ENCODE measurements at places on chromosomes 7 and 10.

DNA sequence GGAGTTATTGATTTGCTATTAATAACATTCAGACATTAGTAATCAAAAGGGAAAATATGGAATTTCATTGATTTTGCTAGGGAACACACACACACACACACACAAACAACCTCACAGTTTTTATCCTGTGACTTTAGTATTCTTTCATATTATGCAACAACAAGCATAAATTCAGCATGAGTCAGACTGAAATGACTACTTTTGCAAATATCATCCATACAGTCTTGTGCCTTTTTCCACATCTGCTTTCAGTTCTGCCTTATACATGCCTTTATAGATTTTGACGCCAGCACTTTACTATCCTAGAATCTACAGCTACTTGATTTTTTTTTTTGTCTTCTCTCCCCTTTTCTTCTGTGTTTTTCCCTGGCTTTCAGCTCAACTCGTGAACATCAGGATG is 975.8 kb upstream of the LRRTM3 start:
- no peak for DNase-seq

- no peak for DNase-seq
Measured at GRCh38 chr7:70836946-70837345, 295.0 kb upstream of the GALNT17 start.

- no peak for DNase-seq
Measured at GRCh38 chr7:87877366-87878040, 1.2 kb downstream of the DBF4 start.

GRCh38 chr10:3484306-3485056 is 300.5 kb downstream of the KLF6 start:
- no peak for DNase-seq

- DNase-seq: peak; percentile 38
Measured at GRCh38 chr10:75209921-75210281, 695 bp upstream of the VDAC2 start.

DNA sequence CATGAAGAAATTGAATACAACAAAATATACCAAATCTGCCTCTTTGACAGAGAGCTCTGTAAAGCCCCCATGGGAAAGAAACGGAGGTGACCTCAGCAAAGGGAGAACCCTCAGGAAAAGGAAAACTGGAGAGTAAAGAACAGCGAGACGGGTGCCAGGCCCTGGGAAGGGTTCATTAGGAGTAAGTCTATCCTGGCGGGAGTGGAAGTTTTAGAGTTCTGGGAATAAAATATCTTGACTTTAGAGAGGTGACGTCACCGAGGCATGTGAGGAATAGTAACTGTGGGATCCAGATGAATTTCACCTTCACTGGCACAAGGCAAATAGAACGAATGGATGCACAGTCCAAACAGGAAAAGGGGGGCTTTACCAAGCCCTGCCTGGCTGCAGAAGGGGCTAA is 362.8 kb upstream of the IGFBP3 start:
- DNase-seq: no peak

DNA sequence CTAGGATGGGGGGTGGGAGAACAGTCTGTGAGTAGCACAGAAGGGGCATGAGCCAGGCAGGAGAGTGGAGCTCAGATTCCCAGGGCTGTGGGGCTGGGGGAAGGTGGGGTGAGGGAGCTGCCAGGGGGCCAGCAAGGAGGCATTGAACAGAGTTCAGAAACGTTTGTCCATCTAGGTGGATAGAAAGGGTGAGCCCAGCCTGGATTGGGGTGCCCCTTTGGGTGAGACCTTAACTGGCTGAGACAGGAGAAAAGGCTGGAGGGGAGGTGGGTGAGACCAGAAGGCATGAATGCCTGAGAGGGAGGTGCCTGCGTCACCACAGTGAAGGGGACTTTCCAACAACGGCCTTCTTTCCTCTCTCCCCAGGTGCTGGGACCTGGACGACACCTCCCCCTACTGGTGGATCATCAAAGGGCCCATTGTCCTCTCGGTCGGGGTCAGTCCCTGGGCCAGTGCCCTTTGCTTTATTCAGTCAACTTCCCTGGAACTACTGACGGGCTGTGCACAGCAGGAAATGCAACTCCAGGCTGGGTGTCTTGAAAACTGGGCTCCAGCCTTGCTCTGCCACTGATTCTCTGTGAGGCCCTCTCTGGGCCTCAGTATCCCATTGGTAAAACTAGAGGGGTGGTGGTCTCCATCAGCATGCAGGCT is 11.0 kb downstream of the GHRHR start:
- DNase-seq: no peak

- DNase-seq: peak; percentile 88
Measured at GRCh38 chr7:31028417-31028992, 23.6 kb upstream of the ADCYAP1R1 start.

- DNase-seq: no peak
Measured at GRCh38 chr10:58590152-58590840, 77.6 kb downstream of the BICC1 start.

DNA sequence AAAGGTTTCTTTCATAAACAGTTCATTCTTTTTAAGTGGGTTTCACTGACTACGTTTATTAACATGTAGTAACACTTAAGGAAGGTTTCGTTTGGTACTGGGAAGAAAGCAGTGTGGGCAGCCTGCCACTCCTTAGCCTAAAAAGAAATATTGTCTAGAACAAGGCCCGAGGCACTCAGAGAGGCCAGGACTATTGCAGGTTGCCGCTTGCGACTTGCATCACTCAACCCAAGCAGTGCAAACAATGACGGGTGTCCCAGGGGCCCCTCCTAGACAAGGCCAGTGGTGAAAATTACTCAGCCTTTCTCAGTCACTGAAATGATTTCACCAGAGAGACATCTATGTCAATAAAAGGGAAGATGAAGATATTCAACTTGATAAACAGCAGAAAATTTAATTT is 243.9 kb downstream of the SNX13 start:
- DNase-seq: no peak

DNA sequence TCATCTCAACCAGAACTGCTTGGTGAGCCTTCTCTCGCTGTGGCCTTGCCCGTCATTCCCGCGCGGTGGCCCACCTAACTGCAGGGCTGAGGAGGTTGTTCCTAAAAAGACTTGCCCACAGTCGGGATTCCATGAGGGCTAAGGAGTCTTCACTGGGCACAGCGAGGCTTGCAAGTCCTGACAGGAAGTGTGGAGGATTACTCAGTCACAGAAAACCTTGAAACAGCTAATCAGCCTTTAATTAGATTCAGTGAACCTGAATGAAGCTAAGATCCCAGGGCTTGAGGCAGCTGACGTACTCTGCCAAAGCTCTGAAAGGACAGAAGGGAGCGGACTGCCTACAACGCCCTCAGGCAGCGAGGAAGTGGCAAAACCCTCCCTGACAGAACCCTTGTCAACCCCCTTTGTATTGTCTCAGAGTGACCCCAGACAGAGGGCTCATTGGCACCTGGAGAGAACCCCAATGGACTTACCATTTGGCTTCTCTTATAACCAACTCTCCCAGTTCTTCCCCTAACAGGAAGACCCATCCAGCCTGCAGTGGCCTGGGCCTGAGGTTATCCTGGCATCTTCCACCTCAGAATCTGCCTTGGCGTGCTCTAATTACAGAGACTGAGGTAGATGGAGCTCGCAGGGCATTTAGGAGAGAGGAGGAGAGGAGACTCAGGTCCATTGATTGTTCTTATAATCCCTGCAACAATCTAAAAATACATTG is 2.5 kb upstream of the LAMB4 start:
- no peak for DNase-seq

DNA sequence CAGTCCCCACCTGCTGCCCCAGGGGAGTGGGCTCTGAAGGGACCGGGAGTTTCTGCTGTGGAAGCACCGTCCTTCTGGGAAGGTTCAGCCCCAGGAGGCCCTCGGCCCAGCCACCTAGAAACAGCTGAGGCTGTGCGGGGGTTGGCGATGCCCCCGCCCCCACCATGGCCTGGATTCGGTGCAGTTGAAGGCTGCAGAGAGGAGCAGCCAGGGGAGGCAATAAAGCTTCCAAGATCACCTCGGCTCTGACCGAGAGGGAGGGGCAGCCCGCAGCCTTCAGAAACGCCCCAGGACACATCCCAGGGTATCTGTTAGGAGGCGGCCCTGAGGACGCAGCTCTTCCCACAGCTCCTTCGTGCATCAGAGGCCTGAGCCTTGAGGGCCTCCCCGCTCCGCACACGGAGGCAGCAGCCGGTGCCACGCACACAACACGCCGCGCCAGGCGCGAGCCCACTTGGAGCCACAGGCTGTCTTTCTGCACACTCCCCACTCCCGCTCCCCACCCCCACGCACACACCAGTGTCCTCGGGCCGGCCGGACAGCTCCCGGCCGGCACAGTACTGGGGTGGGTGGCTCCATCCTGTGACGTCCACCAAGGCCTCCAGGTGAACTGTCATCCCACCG is 1.6 kb downstream of the KNDC1 start:
- no peak for DNase-seq

DNA sequence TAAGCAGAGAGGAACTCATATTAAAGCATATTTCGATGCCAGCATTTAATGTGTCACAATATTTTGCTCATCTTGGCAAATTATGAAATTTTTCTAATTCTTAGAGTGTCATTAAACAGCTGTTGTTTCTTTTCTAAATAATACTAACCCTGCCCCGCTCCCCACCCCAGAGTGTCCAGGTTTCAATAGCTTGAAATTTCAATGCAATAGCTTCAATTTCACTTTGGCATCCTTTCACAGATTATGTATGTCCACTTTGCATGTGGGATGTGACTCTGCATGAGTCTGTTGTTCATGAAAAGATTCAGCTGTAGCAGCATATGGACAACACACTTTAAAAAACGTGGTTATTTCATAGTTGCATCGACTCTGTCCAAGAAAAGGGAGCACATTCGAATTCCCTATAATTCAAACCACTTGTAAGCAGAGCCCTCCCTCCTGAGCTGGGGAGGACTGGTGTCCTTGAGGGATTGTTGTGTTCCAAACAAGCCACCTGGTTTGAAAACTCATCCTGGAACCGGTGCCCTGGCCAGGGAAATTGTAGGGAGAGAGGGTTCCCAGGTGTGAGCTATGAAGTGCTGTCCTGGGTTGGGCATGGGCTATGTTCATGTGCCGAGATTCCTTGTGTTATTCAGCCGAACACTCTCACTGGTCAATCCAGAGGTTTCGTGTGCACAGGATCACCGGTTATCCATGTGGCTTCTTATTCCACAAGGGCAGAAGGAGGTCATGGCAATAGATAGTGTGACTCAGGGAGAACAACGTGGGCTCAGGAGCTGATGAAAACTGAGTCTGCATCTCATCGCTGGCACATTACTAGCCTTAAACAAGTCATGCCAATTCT is 64.6 kb upstream of the CREB5 start:
- DNase-seq: no peak

DNA sequence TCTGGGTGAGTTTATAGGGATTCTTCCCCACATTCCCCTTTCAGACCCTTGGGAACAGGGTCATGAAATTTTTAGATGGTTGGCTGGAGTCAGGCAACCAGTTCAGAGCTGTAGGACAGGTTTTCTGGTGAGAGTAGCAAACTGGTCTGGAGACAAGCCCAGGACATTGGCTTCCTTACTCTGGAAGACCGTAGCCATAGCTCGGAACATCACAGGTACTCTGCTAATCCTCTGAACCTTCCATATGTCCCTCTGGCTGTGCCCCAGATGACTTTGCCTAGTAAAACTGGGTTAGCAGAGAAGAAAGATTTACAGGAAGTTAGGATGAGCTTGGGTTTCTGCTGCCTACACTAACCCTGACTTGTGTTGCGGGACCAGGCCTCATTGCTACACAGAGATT is 104.5 kb upstream of the MKLN1 start:
- no peak for DNase-seq

- DNase-seq: no peak
Measured at GRCh38 chr7:37555528-37555927, 106.9 kb upstream of the ELMO1 start.

- no peak for DNase-seq
Measured at GRCh38 chr7:129098409-129099084, 43.6 kb upstream of the TNPO3 start.

DNA sequence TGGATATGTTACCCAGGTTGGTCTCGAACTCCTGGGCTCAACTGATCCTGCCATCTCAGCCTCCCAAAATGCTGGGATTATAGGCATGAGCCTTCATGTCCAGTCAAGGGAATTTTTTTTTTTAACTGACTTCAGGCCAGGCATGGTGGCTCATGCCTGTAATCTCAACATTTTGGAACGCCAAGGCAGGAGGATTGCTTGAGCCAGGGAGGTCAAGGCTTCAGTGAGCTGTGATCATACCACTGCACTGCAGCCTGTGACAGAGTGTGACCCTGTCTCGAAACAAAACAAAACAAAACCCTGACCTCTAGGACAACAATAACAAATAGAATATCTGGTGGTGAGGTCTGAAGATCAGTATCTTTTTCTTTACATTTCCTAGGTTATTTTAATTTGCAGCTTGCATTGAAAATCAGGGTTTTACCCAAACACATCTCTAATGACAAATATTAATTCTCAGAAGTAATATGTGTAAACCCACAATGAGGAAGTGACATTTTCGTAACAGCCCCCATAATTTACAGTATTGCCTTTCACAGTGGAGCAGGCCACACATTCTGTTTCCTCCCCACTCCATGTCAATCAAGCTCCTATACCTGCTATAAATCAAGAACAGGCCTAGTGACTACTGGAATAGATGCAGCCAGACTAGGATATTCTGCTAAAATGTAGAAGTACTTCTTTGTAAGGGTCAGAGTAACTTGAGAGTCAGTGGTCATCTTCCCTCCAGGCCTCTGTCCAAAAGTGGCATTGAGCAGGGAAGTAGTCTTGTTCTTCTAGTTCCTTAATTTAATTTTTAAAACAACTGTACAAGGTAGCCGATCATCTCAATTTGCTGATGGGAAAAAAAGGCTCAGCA is 43.3 kb upstream of the ECHDC3 start:
- DNase-seq: no peak

GRCh38 chr7:20164425-20165145 is 52.6 kb downstream of the MACC1 start:
- no peak for DNase-seq

GRCh38 chr7:119252962-119253361 is 1020.0 kb upstream of the KCND2 start:
- no peak for DNase-seq

DNA sequence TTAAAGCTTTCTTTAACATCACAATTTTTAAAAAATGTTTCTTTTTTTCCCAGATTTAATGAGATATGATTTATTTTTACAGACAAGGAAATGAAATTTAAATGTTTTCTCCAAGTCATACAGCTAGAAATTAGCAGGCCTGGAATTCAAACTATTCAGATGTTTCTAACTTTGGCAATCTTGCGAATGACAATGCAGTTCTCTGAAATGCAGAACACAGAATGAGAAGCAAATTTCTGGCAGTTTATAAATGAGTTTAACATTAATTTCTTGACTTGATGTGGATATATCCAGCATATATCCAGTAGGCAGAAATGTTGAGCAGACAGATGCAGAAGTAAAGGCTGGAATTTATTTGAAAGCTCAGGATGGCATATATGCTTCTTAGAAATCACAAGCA is 227.5 kb downstream of the THSD7A start:
- no peak for DNase-seq

Data from NCI-H2171 (cell line).